ENCODE measurements at places on chromosomes 5 and 9.
A peak's percentile ranks its signal among the peaks of the same experiment; 100 is the strongest.

DNA sequence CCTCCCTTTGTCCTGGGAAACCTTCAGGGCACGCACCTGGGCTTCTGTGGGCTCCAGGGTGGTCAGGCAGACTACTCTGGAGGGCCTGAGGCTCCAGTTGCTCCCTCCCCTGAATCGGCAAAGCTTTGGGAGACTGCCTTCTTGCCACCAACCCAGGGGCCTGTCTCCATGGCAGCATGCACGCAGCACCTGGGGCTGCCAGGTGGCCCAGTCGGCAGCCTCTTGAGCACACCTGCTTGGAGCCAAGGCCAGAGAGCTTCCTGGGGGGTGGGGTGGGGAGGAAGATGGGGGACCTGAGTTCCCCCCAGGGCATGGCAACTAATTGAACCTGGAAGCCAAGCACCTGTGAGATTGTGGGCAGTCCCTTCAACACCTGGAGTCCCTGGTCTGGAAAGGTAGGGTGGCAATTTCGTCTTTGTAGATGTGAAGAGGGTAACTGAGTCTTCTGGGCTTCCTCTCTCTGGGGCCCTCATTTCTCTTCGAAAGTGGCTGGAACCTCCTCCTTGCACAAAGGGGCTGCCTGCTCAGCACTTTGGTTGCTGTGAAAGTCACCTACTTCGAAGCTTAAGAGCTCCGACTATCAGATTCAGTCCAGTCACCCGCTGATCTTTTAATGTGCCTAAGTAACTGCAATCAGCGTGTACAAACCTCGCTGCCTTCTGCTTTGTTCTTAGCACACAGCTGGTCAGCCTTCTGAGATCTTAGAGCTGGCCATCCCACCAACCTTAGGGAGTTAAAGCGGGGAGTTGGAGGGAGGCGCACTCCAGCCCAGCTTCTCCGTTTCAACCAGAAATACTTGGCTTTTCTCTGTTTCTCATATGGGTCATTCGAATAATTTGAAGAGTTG is 4.0 kb downstream of the RNF183 start:
- no peak for DNase-seq

- no peak for DNase-seq
These were observed 3.9 kb downstream of the FLT4 start for GRCh38 chr5:180645274-180646204.

GRCh38 chr5:180558232-180558631 is 33.1 kb downstream of the SCGB3A1 start:
- no peak for DNase-seq

- no peak for DNase-seq
These were observed 191.9 kb upstream of the PUM3 start for GRCh38 chr9:3035579-3036332.

GRCh38 chr9:131273856-131274673 is 2.2 kb downstream of the FAM78A start:
- DNase-seq, result no peak

- DNase-seq, result no peak
These were observed 11.3 kb upstream of the ADAMTS12 start for GRCh38 chr5:33903118-33903517.

GRCh38 chr5:118126159-118126558 is 862.2 kb downstream of the DTWD2 start:
- no peak for DNase-seq

DNA sequence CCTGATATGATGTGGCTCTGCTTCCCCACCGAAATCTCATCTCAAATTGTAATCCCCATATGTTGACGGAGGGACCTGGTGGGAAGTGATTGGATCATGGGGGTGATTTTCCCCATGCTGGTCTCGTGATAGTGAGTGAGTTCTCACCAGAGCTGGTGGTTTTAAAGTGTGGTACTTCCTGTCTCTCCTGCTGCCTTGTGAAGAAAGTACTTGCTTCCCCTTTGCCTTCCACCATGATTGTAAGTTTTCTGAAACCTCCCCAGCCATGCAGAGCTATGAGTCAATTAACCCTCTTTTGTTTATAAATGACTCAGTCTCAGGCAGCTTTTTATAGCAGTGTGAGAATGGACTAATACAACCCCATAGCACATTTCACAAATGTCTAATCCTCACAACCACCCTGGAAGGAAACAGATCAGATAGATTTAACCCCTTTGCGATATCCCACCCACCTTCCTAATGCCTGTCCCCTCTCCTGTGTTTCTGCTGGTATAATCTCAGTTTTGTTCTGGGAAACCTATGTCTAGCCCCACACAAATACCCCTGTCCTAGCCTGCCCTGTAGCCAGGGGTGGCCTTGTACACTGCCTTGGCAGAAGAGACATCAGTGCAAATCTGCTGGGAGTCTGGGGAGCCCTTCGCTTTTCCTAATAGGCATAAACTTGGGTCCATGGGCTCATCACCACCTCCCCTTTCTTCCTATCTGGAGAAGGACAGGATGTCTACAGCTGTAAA is 157.0 kb upstream of the RAI14 start:
- DNase-seq, result no peak

DNA sequence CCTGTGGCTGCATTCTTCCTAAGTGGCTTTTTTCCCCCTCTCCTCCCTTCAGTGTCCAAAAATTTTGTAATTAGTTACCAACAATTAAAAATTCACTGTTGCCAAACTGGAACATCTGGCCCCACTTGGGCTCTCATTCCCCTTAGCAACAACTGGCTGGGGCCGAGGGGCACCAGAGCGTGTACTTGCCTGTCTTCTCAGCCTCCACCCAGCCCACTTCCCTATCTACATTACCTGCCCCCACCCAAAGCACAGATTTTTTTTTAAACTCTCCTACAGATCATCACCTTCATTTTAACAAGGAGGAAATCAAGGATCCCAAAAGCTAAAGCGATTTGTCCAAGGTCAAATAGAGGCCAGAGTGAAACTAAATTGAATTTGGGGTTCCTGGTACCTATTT is 278.8 kb downstream of the EBF1 start:
- DNase-seq, result peak; percentile 59

DNA sequence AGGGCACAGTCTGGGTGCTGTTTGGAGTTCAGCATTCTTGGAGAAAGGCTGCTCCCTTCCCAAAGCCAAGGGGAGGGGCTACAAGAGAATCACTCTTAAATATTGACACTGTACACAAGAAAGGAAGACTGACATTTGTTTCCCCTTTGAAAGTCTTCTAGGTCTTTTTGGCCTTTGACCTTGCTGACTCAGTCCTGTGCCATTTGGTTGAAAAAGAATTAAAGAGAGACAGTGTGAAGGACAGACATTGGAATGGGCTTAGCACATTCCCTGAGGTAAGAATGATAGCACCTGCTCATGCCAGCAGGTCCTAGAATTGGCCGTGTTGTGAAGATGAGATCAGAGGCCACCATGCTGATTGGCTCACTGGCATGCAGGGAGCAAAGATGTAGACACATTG is 271.4 kb upstream of the ZNF608 start:
- no peak for DNase-seq

DNA sequence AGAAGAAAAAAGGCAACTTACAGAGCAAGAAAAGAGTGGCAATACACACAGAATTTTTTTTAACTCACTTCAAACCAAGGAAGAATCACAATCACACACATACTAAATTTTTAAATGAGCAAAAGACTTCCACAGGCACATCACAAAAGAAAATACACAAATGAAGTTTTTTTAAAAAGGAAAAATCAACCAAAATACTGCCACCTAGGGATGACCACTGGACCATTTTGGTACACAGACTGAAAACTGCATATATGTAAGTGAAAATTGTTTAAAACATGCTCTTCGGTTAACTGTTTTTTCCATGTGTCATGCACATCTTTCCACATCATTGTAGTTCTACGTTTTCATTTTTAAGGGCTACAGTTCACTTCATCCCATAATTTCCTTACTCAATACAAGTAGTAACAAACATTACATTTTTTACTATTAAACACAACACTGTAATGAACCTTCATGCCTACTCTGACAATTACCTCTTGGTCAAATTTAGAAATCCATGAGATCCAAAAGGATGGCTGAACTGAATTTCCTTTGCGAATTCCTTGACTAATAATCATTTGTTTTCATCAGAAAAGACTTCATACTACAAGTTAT is 79.0 kb downstream of the FBXW11 start:
- DNase-seq, result peak; percentile 10

GRCh38 chr5:172666251-172666650 is 25.2 kb downstream of the NEURL1B start:
- no peak for DNase-seq

DNA sequence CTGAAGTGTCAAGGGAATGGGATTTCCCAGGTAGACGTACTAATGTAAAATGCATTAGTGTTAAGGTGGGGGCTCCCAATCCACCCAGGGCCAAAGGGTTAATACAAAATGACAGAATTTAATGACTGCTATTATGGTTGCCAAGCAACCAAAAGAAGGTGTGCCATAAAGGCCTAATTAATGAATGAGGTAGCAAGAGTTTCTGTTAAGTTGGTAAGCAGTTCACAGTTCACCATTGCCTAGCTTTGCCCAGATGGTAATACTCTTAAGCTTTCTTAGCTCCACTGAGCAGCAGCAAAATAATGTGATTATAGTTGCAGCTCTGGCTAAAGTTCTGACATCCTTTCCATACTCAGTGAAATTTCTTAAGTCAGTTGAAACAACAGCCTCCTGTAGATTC is 211.7 kb downstream of the DENND1A start:
- no peak for DNase-seq

- DNase-seq, result no peak
These were observed 73.7 kb upstream of the TNC start for GRCh38 chr9:115191667-115192066.

- peak; percentile 83 for DNase-seq
These were observed 43.9 kb upstream of the PRRC2B start for GRCh38 chr9:131349881-131350563.

GRCh38 chr5:111829701-111830100 is 72.7 kb upstream of the NREP start:
- DNase-seq, result no peak

GRCh38 chr5:125574491-125575044 is 828.1 kb upstream of the ZNF608 start:
- no peak for DNase-seq

DNA sequence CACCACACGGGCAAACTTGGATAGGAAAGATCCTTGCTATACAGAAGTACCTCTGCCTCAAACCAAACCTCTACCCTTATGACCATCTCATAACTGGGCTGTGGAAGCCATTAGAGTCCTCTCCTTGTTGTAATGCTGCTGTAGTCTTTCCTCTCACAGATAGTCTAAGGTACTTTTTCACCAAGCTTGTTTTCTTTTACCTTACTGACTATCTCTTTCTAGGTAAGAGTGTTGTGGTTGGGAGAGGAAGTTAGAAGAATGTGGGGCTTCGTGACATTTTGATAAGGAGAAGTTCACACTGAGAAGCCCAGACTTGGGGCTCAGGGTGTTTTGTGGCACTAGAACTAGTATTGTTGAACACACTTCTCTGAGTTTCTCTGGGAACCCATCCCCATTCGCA is 8.9 kb downstream of the CFAP95 start:
- no peak for DNase-seq

DNA sequence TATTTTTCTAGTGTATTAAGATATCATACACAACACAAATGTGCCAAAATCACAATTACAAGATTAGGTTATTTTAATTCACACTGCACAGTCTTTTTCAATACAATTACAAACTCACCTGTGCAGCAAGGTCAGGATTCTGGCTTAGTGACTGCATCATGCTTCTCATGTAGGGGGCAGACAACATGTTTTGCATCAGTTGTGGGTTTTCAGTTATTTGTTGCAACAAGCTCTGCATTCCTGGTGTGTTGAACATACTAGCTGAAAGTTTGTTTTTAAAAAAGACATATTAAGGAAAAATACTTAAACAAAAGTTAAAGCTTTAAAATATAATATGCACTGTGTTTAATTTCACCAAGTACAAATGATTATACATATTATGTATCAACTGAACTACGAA is 38.7 kb downstream of the UBQLN1 start:
- no peak for DNase-seq

GRCh38 chr9:72656021-72656420 is 134.6 kb downstream of the TMC1 start:
- DNase-seq, result no peak

- DNase-seq, result no peak
These were observed 17.9 kb upstream of the GPX8 start for GRCh38 chr5:55141945-55142690.

GRCh38 chr9:94110821-94111252 is 26.6 kb downstream of the PTPDC1 start:
- DNase-seq, result no peak

DNA sequence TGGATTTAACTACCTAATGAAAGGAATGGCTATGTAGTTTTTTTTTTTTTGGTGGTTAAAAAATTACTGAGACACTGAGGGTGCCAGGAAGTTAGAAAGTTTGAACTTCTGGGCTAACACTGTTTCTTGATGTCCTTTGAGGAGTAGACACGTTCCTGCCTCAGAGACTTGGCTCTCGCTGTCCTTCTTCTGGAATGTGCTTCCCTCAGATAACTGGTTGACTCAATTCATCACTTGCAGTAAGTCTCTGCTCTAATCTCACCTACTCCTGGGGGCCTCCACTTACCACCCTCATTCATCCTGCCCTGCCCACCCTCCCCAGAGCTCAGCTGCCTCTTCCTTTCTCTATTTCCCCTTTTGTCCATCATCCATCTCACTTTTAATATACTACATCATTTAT is 167.0 kb downstream of the YTHDC2 start:
- no peak for DNase-seq

- DNase-seq, result no peak
These were observed 8.8 kb downstream of the VDAC1 start for GRCh38 chr5:133995883-133996563.

GRCh38 chr5:78540335-78541085 is 108.1 kb downstream of the LHFPL2 start:
- no peak for DNase-seq

- DNase-seq, result no peak
These were observed 52.5 kb downstream of the UIMC1 start for GRCh38 chr5:176954050-176954449.

DNA sequence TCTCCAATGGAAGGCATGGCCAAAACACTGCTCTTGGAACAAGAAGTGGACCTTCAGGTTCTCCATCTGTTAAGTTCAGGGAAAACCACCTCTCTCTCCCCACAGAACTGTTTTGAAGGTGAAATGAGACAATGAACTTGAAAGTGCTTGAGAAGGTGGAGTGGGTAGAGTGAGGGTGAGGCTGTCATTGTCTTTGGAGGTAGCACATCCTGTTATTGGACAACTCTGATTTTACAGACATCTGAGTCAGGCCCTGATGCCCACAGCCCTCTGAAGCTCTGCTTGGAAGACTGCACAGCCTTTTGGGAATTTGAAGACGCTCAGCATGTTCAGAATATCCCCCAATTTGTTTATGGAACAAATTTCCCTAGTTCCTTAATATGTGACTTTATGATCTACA is 27.6 kb upstream of the TEX48 start:
- no peak for DNase-seq

DNA sequence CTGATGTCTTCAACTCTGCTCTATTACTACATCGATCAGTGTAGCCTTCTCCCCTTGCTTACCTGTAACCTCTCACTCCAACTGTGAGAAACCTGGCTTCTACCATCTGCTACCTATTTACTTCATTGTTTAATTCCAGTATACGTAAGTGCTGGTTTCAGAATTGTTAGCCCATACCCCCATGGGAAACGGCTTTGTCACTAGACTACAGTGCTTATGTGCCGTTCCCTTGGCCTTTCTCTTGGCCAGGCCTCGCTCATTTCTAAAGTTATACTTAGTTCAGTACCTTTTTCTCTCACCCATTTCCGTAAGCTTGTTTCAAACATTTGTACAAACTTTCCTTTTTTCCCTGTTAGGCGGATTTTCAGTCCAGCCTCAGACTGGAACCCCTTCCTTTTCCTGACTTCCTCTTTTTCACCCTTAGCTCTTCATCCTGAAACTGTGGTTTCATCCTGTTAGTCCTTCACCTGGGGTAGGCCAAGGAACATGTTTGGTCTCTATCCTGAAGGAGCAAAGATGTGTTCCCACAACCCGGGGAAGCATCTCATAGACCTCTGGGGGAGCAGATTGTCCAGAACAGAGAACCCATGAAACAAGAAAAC is 21.7 kb downstream of the ALG2 start:
- no peak for DNase-seq

All from germinal center (tissue), 1 donor.